Brain pericyte (primary cell): ENCODE measurements at places on chromosomes 4 and X.

DNA sequence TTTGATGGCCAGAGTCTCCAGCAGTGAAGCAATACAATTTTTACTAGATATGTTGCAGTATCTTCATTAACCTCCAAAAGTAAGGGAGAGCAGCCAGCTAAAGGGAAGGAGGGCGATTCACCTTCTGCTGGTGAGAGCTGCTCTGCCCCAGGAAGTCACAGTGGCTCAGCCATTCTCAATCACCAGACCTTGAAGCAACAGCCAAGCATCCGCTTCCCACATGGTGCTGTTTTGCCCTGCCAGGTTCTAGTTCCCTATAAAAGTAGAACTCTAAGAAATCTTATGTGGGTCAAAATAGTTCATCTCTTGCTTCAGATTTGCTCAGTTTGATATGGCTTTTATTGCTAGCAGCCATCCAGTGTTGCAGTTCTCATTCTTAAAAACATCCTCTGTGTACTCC, 166.8 kb downstream of the STIM2 start:
- DNase-seq, result no peak

DNA sequence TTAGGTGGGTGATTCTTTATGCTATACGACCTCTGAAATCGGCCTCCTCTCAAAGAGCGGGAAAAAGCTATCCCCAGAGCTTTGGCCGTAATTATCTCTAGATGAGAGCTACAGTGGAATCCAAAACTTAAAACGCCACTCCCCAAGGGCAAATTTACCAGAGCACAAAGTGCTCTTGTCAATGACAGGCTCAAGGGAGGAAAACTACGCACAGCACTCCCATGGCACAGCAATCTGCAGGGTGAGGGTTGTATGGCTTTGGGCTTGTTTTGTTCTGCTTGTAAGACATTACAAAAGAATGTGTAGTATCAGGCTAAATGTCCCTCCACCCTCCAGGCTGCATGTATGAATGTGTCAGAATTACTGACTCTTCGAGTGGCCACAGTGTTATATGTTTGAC, 44.0 kb downstream of the ARHGEF6 start:
- DNase-seq, result no peak

DNA sequence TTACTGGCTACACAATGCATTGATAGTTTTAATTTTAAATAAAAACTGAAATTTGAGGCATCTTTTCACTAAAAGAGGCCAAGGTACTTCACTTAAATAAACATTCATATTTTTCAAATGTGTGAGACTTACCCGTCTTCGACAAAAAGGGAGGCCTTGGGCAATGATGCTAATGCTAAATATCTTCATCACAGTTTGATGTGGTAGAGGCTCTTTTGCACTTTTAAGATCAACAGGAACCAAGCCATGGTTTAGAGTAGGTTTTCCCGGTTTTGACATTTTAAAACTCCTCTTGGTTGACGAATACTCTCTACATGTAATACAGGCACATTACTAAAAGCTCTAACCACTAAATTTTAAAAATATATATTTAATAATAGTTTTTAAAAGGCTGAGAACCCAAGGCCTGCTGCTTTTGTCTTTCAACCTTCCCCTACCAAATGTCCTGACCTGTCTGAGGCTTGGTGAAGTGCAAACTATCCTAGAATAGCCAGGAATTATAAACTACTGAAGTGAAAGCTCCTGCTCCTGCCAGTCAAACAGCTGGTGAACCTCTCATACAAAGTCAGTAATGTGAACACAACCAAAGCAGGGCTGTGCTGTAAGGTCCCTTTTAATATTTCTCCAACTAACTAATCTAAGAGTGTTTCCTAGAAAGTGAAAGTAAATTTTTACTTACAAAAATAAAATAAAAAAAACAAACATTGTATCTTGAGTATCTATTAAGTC, 153.7 kb downstream of the FBXW7 start:
- DNase-seq, result no peak

- no peak for DNase-seq
Measured at GRCh38 chrX:68947882-68948605, 119.2 kb downstream of the EFNB1 start.

- no peak for DNase-seq
Measured at GRCh38 chrX:71919431-71919830, 8.8 kb downstream of the NHSL2 start.

DNA sequence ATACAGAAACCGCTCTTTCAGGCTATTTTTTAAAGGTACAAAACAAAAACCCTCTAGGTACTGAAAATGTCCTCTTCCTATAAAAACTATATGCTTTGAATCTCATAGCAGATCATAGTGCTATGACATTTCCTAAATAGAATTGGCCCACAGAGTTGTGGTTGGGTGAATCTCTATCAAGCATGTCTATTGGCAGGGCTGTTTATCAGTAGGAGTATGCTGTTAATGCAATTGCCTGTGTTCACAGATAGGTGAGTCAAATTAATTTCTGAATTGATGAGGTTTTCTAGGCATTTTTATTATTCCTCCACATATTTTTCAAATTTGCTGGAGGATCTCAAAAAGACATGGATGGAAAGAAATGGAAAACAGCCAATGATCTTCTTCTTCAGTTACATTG, 73.9 kb downstream of the QRFPR start:
- no peak for DNase-seq
